ENCODE measurements at places on chromosomes 6 and 20.

GRCh38 chr6:36493319-36493718, 50.5 kb downstream of the KCTD20 start:
- DNase-seq: no peak

- no peak for DNase-seq
Measured at GRCh38 chr6:108591040-108591816, 30.5 kb downstream of the FOXO3 start.

DNA sequence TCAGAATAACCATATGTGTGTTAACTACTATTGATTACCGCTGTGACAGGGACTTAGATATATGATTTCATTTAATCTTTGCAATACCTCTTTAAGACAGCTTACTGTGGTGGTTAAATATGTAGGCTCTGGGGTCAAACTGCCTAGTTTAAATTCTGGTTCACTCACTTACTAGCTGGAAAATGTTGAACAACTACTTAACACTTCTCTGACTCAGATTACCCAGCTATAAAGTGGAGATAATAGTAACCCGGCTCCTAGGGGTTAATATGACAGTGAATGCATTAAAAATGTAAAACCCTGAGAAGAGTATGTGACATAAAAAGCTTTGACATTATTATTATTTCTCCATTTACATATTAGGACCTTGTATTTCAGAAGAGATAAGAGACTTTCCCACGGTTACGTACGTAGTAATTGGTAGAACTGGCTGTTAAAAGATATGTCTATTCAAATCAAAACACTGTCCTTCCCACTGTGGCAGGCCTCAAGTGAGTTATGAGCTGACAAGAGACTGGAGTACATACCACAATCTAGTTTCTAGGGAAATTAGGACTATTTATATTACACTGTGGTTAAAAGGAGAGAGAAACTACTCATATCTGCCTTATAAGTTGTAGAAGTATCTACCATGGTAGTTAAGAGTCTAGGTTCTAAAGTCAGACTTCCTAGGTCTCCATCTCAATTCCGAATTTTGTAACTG, 4.4 kb upstream of the PLCB1 start:
- no peak for DNase-seq

- no peak for DNase-seq
Measured at GRCh38 chr20:46122071-46122470, 4.0 kb downstream of the CD40 start.

- no peak for DNase-seq
Measured at GRCh38 chr6:139982652-139983295, 608.3 kb upstream of the CITED2 start.

DNA sequence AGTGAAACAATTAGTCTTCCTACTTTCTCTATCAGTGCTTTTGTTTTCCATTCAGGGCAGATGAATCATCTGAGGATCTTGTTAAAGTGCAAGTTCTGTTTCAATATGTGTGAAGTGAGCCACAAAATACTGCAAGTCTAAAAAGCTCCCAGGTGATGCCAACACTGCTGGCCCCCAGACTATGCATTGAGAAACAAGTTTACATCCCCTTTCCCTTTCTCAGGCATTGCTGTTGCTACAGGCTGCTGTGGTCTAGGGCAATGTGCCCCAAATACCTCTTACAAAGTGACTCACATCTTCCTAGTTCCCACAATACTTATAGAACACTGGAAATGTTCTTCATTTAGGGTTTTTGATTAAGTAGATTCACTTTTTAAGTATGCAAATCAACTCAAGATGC, 31.8 kb downstream of the ABRACL start:
- no peak for DNase-seq

- no peak for DNase-seq
Measured at GRCh38 chr6:138800377-138801150, 4.7 kb downstream of the ECT2L start.

GRCh38 chr6:153207617-153208016, 76.5 kb upstream of the RGS17 start:
- no peak for DNase-seq

DNA sequence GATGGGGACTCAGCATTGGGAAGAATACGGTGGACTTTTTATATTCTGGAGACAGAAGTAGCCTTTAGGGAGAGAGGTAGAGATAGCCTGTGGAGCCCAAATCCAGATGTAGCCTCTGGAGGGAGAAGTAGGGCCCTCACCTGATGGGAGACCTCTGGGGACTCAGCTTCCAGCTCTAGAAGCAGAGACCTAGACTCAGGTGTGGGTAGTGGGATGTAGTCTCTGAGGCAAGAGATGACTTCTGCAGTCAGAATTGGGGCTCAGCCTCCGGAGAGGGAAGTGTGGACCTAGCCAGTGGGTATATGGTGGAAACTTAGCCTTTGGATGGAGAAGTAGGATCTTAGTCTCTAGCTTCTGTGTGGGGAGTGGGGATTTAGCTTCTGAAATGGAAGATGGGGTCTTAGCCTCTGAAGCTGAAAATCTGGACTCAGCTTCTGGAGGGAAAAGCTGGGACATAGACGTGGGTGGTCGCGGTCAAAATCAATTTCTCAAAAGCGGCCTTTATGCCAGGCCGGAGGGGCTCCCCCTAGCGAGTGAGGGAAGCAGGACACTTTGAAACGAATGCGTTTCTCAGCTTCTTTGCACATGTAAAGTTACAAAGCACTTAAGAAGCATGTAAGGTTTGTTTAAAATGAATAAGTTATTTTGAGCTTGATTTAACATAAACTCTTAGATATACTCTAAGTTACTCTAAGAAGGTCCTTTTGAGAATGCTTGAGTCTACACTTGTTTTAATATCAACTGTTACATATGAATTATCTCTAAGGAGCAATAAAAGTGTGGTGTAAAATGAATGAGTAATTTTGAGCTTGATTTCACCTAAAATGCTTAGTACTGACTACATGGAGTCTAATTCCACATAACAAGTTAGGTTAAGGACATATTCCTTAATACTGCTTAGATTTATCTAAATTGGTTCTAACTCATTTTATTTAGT, 12.9 kb upstream of the ZNF343 start:
- peak; percentile 53 for DNase-seq

DNA sequence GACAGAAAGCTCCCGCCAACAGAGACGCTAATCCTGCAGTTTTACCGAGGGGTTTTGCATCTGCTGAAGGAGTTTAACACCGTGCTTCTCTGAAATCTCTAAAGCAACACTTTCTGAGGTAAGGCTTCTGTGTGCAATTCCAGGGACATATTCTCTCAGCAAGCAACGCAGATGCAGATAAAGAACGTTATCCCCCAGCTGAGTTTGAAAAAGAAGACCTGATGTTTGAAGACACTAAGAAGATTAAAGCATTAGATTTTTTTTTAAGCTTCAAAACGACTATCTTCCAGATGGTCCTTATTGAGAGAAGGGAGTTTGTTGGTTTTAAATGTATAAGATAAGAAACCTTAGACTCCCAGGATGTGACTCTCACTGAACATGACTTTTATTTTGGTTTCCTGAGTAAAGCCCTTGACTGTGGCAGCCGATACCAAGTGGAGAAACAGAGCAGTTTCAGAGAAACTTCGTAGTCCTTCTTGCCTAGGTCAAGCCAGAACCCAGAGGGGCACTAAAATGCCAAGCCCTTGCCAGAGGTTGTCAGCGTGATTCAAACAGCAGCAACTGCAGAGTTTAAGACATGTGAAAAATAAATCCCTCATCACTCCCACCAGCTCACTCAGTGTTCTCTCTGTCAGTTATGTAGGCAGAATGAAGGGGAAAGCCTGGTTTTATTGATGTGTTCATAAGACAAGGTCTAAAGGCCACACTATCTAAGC, 353.3 kb upstream of the CNR1 start:
- DNase-seq: peak; percentile 76

DNA sequence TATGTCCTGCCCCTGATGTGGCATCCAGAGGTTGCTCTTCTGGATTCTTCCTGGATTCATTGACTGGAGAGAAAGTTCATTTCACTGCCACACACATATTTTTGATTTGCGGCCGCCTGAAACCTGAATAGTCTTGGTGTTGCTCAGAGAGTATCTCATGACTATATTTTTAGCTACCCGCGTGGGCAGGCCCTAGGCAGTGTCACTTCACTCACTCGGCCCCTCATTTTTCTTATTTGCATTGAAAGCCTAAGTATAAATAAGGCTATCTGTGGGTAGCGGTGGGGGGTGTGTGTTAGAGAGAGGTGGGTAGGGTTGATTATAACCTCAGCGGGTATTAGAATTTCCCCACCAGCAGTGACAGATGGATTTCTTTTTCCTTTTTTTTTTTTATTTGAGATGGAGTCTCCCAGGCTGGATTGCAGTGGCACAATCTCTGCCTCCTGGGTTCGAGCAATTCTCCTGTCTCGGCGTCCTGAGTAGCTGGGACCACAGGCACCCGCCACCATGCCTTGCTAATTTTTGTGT, 113.5 kb downstream of the JARID2 start:
- no peak for DNase-seq

- no peak for DNase-seq
Measured at GRCh38 chr20:38267296-38267695, 6.8 kb upstream of the KIAA1755 start.

- no peak for DNase-seq
Measured at GRCh38 chr20:63507083-63507743, 8.3 kb upstream of the EEF1A2 start.

DNA sequence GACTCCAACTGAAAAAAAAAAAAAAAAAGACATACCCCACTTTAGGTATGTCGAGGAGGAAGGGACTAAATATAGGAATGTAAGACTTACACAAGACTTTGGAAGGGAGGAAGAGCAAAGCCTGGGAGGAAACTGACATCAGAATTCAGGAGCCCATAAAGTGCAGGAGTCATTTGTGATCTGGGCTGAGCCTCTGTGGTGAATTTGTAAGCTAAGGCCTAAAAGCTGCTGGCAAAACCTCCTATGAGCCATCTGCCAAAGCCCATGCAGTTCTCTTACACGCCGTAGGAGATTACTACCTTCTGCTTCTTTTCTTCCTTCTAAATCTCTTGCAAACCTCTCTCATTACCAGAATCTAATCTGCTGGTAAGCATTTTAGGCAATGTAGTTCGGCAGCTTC, 52.0 kb upstream of the THEMIS start:
- peak; percentile 61 for DNase-seq

- no peak for DNase-seq
Measured at GRCh38 chr6:44349904-44350649, 7.6 kb downstream of the SPATS1 start.

DNA sequence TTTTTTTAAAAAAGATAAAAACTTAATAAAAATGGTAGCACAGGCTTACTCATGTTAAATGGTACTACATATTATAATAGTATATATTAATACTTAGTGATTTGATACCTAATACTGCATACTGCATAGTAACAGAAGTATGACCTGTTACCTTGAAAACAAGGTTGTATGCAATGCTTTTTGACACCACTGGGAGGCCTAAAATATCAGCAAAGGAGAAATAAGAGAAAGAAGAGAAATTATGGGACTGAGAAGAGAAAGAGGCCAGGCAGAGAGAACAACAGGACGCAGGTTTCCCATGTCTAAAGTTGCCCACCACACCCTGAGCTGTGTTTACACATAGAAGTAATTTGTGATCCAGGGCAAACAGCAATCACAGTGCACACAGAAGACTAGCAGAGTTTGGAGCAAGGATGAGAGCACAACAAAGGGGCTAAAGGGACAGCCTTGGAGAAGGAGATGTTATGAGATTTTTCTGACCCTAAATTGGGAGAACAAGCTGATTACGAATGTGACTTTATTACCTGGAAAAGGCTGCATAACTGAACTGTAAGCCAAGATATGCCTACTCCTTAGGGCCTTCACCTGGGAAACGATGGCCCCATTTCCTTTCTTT, 73.2 kb downstream of the ROS1 start:
- DNase-seq: peak; percentile 21

DNA sequence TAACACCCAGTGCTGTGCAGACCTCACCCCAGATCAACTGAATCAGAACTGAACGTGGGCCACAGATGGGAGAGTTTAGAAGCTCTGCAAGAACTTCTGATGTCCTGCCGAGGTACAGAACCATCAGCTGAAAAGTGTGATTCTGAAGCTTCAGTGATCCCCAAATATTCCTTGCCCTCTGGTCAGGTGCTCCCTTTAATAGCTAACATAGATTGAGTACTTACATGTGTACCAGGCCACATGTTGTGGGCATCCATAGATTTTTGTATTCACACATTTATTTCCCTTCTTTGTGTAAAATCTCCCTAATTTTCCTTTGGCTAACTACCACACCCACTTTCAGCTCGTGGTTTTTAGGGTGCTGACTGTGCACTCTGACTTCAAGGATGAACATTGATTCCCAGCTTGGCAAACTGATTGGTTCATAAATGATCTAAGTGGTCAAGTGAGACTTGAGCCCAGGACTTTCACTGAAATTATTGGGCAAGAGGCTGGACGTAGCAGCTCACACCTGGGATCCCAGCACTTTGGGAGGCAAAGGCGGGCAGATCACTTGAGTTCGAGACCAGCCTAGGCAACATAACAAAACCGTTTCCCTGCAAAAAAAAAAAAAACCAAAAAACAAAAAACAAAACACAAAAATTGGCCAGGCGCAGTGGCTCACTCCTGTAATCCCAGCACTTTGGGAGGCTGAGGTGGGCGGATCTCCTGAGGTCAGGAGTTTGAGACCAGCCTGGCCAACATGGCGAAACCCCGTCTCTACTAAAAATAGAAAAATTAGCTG, 162.2 kb downstream of the BCAS1 start:
- DNase-seq: no peak

DNA sequence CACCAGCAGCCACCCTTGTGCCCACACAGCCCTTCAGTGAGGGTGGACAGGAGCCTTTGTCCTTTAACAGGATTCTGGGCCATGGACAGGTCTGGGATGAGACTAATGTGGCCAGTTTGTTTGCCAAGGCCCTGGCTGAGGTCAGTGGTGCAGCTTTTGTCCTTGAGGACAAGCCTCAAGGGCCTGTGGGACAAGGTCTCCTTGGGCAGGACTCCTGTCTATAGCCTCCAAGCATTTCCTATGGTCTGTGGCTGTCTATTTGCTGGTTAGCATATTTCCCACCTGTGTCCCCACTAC, 44.1 kb downstream of the SUN5 start:
- DNase-seq: no peak

GRCh38 chr6:145813285-145814034, 1.1 kb downstream of the FBXO30 start:
- no peak for DNase-seq

DNA sequence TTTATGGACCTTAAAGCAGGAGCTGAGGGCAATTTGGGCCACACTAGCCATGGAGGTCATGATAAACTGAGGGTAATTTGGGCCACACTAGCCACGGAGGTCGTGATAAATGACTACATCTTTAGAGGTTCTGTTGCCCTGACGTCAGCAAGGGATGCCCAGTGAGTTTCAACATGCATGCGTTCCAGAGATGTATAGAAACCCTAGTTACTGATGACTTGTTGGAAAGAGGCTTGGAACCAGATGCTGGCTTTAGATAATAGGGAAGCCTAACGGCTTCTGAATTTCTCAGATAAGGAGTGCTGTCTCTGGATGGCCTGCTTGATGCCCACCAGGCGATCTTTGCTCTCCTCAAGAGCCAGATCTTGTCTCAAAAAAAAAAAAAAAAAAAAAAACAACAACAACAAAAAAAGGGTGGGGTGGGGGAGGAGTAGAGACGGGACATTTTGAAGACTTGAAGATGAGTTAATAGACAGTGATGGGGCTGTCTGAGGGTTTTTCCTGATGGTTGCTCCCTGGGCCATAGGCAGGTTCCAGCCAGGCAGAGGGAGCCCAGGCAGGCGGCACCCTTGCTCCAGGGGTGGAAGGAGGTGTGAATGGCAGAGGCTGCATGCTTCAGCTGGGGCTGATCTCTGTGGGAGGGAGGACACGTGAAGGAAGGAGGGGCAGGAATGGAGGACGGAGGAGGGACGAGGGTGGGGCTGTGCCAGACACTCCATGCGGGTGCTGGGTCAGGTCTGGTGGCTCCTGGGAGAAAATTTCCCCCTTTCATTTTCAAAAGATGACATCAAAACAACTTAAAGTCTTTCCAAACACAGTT, 27.0 kb upstream of the FRMD1 start:
- no peak for DNase-seq

All from NCI-H524 (cell line).